ENCODE measurements at places on chromosomes 12 and 14.

GRCh38 chr12:1013618-1014489 lies 22.8 kb downstream of the ERC1 start:
- DNase-seq = no peak

DNA sequence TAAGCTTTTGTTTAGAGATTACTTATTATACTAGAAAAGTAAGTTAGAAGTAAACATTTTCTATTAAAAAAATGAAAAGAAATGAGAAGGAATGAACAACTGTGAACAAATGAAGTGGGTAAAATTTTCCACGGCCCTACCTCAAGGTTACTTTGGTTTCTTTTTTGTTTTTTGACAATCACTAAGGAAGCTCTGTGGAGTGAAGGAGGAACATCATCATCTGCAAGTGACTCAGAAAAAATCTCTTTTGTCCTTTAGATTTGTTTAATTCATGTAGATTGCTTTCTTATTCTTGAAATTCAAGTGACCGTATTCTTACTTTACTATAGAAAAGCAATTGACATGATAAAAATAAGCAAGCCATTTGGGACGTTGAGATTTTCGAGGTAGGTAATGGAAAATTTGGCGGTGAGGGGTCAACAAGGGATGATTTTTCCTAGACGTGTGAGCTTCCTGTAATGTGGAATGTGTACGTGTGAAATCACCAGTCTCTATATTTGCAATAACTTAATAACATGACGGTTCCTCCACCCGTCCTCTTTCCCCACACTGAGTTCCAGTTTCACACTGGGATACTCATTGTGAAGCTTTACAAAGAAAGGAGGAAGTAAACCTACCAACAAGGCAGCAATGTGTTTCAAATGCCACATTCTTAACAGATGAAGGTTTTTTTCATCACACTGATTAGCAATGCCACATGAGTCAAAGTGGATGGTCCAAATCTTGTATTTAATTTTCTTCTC lies 62.3 kb upstream of the EGLN3 start:
- no peak for DNase-seq

DNA sequence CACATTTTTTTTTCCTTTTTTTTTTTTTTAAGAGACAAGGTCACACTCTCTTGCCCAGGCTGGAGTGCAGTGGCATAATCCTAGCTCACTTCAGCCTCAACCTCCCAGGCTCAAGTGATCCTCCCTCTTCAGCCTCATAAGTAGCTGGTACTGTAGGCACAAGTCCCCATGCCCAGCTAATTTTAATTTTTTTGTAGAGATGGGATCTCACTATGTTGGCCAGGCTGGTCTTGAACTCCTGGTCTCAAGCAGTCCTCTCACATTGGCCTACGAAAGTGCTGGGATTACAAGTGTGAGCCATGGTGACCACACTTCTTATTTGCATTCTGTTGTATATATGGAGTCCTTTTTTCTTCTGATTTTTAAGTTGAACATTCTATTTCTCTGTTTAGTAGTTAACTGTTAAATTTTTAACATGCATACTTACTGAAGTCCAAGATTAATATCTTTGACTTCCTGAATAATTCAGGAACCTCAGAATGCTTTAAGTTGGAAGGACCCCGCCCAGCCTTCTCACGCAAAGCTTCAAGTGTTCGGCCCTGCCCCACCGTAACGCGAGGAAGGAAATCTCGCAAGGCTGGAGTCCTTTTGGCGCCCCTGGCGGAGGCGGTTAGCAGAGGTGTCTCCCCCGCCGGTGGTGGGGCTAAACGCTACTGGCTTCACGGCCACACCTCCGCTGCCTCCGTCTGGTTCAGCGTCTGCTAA lies 21.6 kb downstream of the SPATS2 start:
- DNase-seq = no peak

DNA sequence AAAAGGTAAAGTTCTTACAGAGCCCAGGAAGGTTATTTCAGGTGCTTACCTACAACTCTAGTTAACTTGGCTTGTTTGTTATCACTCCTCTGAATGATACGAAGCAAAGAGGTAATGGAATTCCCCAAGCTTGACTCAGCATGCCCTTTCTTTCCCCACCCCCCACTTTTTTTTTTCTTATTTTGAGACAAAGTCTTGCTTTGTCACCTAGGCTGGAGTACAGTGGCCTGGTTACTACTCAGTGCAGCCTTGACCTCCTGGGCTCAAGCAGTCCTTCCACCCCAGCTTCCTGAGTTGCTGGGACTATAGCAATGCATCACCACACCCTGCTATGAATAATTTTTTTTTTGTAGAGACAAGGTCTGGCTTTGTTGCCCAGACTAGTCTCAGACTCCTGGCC lies 17.1 kb upstream of the YBX3 start:
- no peak for DNase-seq

GRCh38 chr14:82447586-82447985 lies 913.9 kb upstream of the SEL1L start:
- no peak for DNase-seq

- no peak for DNase-seq
These were observed 162.6 kb upstream of the CCND2 start for GRCh38 chr12:4111010-4111409.

- DNase-seq = no peak
These were observed 15.1 kb downstream of the CALCOCO1 start for GRCh38 chr12:53712059-53712643.

DNA sequence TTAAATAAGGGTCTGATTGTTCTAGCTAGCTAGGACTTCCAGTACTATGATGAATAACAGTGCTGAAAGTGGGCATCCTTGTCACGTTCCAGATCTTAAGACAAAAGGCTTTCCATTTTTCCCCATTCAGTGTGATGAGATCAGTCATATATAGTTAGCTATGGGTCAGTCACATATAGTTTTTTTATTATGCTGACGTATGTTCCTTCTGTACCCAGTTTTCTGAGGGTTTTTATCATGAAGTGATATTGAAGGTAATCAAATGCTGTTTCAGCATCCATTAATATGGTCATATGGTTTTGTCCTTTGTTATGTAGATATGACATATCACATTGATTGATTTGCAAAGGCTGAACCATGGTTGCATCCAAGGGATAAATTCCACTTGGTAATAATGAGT lies 800.1 kb upstream of the FBXO33 start:
- no peak for DNase-seq

DNA sequence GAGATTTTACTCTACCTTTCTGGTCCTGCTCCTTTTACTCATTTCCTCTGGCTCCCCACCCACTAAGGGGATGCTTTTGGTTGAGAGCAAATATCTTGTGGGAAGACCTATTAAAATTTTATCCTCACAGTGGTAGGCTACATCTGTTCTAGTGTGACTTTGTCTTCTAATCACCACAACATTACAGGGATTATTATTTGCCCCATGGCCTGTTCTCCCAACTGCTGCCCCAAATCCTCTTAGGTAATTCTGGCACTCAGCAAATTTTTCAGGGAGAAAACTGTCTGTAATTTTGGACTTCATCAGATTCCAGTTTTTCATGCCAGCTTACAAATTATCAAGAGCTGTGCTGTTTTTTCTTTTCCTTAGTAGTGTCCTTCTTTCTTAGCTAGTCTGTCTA lies 172.3 kb downstream of the GPHN start:
- no peak for DNase-seq

GRCh38 chr12:3243376-3244084 lies 166.4 kb downstream of the TSPAN9 start:
- DNase-seq = no peak

GRCh38 chr12:71556875-71557274 lies 106.8 kb downstream of the ZFC3H1 start:
- DNase-seq = no peak

GRCh38 chr12:6534695-6534944 lies 303 bp downstream of the GAPDH start:
- DNase-seq = no peak

DNA sequence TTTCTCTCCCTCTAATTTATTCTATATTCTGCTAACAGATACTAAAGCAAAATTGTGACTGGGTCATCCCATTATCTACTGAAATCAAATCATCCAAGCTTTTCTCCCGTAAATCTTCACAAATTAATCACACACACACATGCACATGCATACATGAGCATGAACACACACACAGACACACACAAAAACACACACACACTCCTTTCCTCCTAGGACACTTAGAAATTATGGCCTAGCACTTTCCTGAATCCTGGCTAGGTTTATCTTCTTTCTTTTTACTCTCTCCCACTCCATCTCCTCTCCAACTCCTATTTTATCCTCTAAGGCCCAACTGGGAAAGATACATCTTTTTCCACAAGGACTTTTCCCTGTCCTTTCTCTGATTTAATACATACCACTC lies 255.6 kb upstream of the G2E3 start:
- DNase-seq = no peak

DNA sequence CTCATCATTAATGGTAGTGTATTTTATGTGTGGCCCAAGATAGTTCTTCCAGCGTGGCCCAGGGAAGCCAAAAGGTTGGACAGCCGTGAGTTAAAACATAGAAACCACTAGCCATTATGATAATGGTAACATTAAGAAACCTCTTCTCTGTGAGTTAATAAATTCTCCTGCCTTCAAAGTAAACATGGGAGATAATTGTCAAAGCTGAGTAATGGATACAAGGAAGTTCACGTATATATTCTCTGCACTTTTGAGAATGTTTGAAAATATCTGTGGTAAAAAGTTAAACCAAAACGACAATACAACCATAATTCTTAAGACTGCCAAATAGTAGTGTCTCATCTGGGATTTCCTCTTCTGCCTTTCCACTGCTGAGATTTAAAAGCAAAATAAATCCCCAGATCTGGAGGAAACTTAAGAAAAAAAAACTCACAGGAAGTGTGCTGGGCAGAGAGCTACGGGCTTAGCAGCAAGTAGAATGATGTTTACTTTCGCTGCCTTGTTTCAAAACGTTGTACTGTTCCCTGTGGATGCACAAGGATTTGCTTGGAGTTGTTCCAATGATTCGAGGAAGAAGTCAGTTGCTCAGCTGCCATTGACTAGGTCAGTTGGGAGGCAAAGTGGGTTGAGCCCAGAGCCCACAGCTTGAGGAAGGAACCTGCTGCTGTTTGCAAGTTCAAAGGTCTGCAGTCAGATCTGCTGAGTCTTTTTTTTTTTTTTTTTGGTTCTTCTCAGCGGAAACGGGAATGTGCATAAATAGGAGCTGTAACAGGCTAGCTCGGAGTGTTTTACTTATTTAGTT lies 1.7 kb downstream of the TPCN1 start:
- peak; percentile 68 for DNase-seq

- DNase-seq = no peak
These were observed 232.1 kb upstream of the SEL1L start for GRCh38 chr14:81765651-81766275.

DNA sequence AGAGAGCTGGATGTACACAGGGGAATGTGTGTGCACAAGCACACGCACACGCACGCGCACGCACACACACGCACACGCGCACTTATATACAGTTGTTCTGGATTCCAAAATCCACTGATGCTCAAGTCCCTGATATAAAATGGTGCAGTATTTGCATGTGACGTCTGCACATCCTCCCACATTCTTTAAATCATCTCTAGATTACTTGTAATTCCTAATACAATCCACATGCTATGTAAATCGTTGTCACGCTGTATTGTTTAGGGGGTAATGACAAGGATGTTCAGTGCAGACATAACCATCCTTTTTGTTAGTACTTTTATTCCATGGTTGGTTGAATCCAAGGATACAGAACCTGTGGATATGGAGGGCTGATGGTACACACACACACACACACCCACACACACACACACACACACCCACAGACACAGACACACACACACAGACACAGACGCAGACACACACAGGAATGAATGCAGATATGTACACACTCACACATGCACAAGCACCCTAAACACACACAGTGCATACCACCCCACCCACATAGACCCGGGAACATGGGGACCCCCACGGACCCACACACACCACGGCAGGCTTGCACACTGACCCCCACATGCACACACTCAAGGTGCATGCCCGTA lies 188.5 kb upstream of the PRMT8 start:
- no peak for DNase-seq

GRCh38 chr12:28949184-28949583 lies 199.9 kb upstream of the FAR2 start:
- no peak for DNase-seq

- DNase-seq = peak; percentile 45
These were observed 138.2 kb upstream of the NCOR2 start for GRCh38 chr12:124705545-124706138.

DNA sequence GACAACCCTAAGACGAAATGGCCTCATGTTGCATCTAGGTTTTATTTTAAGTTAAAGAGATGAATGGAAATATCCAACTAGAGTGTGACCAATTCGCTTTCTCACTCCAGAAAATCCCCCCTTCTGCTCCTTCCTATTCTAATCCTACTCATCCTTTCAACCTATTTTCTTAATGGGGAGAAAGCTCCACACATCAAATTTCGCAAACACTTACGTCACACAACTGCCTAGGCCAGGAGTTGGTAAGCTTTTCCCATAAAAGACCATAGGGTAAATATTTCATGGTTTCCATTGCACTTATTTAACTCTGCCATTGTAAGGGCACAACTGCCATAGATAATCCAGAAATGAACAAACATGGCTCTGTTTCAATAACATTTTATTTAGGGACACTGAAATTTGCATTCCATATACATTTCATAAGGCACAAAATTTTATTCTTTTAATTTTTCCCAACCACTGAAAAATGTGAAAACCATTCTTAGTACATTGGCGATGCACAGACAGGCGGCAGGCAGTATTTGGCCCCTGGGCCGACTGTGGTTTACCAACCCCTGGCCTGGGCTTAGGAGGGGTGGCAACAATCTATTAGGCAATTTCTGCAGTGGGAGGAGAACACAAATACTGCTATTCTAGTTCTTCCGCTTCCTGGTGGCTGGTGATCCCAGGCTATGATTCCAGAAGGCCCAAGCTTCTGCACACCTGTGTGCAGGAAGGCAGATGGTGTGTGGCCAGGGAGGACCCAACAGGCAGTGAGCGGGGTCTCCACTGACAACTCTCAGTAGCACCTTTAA lies 67.2 kb upstream of the FOXN3 start:
- no peak for DNase-seq

DNA sequence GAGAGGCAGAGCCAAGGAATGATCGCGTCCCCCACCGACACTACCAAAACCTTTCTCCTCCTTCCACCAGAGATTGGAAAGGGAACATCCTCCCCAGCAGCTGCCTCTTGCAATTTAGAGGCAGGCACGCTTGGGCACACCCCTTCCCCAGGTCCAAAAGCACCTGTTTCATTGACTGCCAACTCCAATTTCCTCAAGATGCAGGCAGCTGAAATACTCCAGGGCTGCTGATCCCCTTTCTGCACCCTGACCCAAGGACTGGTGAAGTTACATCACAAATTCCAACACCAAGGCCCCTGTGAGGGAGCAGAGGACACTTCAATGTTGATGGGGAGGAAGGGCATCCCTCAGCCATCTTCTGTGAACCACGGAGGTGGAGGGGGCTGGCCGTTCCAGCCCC lies 33.8 kb downstream of the BCL11B start:
- no peak for DNase-seq

DNA sequence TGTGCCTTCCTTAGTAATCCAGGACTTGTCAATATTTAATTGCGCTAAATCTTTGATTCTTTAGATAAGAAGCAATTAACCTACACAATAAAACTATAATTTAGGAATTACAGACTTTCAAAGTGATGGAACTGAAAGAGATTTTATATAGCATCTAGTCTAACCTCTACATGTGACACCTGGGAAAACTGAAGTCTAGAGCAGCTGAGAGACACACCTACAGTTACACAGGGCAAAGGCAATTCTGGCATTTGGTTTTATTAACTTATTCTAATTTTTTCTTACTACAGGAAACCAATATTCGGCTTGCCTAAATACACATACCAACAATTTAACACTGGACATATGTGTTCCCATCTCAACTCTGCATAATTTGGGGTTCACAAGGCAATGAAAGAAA lies 196.5 kb downstream of the STXBP6 start:
- no peak for DNase-seq

GRCh38 chr12:54579696-54580333 lies 8.6 kb downstream of the PPP1R1A start:
- peak; percentile 44 for DNase-seq

Measured in NCI-H1105 (cell line).